ENCODE measurements at places on chromosomes 1 and 21.

DNA sequence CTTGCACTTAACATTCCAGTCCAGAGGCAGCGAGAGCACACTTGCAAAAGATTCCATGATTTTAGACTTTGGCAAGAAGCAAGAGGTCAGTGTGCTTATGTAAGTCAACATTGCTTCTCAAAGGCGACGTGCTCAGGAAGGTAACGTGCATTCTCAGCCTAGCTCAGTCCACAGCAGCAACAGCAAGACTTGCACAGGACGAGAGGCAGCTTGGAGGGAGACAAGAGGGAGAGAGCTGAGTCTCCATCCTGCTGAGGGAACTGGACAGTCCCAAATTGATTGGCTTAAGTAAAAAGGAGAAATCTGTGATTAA is 56.5 kb downstream of the PTP4A2 start:
- DNase-seq: no peak

- no peak for DNase-seq
Measured at GRCh38 chr1:180165509-180166435, 11.1 kb downstream of the QSOX1 start.

DNA sequence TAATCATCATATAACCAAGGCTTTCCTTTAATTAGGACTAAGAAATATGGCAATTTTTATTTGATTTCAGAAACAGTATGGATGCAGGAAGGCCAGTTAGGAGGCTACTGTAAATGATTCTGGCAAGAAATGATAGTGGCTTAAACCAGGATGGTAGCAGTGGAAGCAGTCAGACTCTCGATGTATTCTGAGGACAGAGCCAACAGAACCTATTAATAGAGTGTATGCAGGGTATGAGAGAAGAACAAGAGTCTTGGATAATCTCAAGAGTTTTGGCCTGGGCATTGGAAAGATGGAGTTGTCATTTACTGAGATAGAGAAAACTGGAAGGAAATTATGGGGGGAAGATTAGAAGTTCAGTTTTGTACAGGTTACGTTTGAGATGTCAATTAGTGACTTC is 73.3 kb upstream of the GNG4 start:
- DNase-seq: no peak

DNA sequence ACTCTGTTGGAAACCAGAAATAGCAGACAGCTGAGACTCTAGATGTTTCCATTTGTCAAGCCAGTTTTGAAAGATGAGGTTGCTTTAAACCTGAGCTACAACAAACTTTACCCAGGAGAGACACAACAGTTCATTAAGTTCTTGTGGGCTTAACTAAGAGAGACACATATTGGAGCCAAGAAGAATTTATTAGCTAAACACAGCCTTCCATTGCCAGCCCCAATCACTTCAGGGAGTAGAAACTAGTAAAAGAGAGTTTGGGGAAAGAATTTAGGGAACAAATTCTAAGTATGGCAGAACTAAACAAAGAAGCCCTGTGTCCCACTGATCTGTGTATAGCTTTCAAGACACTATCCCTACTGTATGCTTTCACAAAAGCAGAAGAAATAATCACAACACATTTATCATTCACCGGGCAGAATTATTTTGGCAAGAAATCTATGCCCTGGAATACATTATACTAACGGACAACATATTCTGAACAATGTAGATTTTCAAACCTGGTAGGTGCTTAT is 87.3 kb upstream of the KAZN start:
- no peak for DNase-seq

DNA sequence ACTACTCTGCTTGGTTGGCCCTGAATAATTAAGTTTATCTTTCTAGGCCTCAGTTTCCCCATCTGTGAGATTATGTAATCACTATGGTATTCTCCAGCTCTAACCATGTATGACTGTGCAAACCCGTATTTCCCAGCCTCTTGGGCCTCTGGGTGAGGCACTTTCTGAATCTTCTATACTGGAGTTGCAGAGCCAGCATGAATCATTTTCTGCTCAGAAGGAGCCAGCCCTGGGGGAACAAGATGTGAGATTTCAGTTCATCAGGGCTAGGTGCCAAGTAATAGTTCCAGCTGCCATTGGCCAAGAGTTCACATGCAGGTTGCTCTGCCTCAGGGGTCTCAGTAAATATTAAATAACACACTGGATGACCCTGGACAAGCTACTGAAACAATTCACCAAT is 47.7 kb upstream of the USP24 start:
- no peak for DNase-seq
